NCI-H1105 (cell line): ENCODE measurements at places on chromosomes 3 and 15.

GRCh38 chr15:25053000-25053815 is 98.4 kb downstream of the SNRPN start:
- DNase-seq: no peak

DNA sequence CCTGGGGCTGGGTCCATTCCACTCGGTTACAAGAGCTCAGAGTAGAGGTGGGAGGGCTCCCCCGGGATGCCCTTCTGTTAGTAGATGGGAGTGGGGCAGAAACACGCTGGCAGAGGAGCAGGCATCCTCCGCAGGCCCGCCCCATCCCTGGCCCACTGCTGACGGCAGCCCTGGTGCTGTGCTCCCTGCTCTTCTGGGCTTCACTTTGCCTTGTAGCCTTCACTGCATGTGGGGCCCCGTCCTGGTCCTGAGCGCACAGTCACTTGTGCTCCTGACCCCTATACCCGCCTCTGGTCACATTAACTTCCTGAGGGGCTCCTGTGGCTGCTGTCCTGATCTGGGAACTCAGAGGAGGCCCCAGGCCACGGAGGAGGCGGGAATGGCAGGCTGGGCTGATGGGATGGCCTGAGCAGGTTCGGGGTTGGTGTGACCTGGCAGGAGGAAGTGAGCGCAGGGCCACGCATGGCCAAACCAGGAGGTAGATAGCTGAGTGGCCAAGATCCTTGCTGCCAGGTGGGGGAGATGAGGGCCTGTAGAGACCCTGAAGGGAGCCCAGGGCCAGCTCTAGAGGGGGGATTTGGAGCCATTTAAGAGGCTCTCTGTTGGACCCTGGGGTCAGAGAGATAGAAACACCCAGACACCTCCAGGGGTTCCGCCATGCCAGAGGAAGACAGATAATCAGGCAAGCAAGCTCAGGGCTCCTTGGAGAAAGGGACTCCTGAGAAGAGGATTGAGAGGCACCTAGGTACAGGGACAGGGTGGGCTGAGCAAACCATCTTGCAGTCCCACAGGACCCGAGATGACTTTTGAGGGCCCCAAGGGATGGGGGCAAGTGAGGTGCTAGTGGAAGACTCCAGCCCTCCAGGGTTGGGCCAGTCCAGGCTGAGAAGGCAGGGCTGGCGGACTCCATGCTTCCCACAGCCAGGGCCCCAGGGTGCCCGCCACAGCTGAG is 92.2 kb upstream of the PRR23E start:
- DNase-seq: no peak

- no peak for DNase-seq
These were observed 177.6 kb downstream of the STAC start for GRCh38 chr3:36557708-36558421.

- no peak for DNase-seq
These were observed 209.5 kb downstream of the EBLN2 start for GRCh38 chr3:73270839-73271483.

DNA sequence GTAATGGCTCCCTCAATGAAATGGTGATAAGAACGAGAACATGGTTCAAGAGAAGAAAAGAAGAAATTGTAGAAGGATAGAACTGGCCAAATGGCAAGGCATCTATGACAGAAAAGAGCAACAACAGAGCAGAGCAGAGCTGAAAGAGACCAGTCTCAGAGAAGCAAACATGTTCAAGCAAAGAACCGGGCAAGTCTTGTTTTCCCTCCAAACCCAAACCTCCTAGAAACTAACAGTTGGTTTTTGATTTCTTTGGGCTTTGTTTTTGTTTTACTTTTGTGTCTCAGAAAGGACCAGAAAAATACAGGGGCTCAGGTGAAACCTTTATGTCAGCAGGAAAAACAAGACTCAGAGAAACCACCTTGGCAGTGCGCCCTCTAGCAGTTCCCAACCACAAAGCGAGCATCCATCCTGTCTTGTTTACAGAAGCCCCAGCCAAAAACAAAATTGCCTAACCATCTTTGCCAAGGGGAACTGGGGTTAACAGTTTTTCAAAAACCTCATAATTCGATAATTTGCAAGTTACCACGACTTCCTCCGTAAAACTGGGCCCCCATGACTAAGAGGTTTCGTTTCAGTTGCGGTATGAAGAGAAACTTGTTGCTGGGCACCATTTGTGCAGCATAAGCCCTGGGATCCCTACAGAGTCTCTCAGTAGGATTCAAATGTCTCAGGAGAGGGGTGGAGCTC is 159.2 kb upstream of the SLC24A5 start:
- DNase-seq: no peak

DNA sequence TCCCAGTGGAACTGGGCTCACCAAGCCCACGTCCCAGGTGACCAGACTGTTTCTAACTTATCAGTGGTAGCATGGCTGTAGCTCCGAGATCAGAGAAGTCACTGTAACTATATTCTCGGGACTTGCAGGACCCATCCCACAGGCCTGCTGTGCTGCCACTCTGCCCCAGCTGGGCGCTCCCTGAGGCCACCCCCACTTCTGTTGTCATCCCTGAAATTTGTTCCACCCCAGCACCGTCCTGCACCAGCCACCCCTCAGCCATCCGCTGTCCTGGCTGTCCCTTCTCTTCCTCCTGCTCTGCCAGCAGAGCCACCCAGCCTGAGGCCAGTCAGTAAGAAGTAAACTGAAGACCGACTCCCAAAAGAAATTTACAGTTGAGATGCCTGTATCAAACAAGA is 33.0 kb upstream of the VILL start:
- DNase-seq: no peak

GRCh38 chr3:35936571-35936970 is 297.2 kb downstream of the ARPP21 start:
- DNase-seq: no peak

GRCh38 chr3:56782215-56782614 is 19.5 kb downstream of the ARHGEF3 start:
- DNase-seq: no peak

DNA sequence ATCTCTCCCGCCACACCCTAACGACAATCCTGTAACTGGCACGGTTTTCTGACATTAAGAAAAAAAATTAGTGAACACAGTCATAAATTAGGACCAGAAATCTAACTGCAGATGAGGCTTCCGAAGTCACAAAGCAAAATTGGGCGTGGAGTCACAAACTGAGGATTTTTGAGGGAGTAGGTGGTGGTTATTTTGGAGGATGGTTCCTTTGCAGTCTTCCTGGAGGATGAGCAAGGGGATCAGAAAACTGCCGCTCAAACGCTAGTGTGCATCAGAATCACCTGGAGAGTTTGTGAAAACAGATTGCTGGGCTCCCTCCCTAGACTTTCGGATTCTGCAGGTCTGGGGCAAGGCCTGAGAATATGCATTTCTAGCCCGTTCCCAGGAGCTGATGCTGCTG is 334.8 kb downstream of the RORA start:
- DNase-seq: no peak

DNA sequence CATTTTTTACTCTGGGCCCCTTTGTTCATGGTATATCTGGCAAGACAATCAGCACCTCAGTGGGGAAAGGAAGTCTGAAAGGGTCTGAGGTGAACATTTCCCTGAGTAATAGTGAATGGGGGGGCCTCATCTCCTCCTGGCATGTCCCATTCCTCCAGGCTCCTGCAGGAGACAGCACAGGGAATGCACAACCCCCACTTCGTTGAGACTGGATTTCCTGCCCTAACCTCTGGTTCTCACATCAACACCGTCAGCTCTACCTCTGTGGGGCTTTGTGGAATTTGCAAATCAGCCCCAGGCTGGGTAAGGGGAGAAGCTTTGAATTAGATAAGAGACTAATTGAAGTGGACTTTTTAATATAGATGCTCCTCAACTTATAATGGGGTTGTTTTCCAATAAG is 168.3 kb upstream of the TRIM42 start:
- no peak for DNase-seq

DNA sequence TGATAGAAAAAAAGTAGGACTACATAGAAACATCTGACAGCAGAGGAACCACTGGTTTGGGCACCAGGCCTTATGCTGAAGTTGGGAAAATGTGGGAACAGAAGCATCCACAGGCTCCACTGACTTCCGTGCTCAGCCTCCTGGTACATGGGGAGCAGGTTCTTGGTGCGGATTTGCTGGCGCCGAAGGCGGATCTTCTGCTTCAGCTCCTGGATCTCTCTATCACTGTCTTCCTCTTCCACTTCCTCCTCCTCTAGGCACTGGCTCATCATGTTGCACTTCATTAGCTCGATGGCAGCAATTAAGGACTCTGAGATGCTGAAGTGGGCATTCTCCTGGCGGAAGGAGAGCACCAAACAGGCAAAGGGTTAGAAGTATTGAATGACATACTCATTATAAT is 42.5 kb downstream of the RUBCN start:
- DNase-seq: no peak

DNA sequence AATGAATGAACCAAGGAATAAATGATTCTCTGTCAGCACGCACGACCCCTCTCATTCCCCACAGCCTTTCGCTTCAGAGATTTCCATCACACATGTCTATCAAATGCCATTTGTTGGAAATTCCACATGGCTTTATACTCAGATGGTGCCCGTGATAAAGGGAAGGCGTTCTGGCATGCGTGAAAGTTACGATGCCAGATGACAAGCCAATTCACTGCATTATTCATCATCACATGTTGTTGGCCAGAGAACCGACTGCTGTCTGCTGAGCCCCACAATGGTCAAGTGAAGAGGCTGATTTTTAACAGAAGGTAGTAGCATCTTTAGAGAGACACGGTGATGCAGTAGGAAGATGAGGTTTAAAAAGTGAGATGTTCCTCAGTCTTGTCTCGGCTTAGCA is 74.1 kb upstream of the FRMD4B start:
- no peak for DNase-seq

DNA sequence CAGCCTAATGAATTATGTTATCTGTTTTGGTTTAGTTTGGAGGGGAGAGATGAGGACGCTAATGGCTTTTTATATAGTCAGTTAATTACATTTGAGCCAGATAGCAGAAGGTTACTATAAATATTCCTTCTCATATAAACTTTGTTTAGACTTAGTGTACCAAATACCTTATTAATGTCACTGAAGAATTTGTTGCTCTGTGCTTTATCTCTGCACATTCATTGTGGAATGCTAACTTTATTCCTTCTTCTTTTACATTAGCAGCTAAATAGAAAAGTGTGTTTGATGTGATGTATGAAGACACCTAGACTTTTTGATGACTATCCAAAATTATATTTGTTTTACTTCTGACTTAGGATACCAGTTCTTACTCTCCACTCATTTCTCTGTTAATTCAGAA is 105.2 kb downstream of the EPHA3 start:
- DNase-seq: no peak

GRCh38 chr3:131793870-131794269 is 240.9 kb downstream of the CPNE4 start:
- DNase-seq: no peak

GRCh38 chr3:107367353-107367752 is 9.9 kb upstream of the CCDC54 start:
- no peak for DNase-seq

DNA sequence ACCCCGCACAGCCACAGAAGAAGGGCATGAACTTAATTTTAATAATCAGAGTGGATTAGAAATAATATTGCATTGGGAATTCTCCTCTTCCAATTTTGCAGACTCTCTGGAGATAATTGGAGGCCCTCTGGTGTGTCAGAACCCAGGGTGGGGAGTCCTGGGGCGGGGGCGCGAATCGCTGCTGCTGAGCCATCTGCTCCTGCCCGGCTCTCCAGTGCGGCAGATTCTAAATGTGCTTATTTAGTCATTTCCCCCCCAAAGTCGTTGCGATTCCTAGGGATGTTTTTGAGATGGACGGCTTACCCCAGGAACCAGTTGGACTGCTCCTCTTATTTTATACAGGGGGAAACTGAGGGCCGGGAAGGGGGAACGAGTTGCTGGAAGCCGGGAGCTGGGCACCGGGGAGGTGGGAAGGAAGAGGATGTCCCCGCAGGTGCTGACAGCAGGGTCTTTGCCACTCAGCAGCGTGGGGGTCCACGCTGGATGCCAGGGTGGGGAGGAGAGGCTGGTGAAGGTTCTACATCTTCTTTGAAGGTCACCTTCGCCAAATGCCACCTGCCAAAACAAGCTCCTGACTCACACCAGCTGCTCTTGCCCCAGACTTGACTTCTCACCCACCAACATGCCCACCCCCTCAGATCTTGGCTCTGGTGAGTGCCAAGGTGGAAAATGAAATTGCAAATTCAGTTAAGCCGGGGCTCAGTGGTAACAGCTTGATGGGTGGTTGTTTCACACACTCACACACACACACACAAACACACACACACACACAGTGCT is 91.3 kb upstream of the PRR23E start:
- DNase-seq: no peak

GRCh38 chr15:92130906-92131305 is 262.8 kb upstream of the ST8SIA2 start:
- DNase-seq: no peak

DNA sequence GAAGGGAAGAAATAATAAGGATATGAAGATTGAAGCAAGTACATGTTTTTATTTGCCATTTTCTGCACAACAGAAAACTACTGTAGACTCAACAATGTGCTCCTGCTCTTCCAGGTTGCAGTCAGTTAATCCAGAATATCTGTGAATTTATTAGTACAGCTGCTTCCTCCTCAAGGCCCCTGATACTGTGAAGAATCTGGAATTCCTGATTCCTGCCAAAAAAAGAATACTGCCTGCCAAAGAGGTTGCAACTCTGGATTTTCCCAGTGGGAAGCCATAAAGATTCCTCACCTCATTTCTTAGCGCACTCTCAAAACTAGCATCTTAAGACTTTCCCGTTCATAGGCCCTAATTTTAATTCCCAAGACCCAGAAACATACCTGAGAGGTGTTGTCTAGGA is 33.6 kb upstream of the LRRC3B start:
- DNase-seq: no peak

- no peak for DNase-seq
These were observed 143.5 kb downstream of the GSK3B start for GRCh38 chr3:119950666-119951325.

GRCh38 chr3:152276681-152277080 is 8.0 kb downstream of the MBNL1 start:
- DNase-seq: no peak

- no peak for DNase-seq
These were observed 115.0 kb upstream of the TPRG1 start for GRCh38 chr3:189056646-189057335.

GRCh38 chr3:54374214-54374852 is 252.0 kb downstream of the CACNA2D3 start:
- DNase-seq: no peak

GRCh38 chr3:193335031-193335430 is 43.5 kb downstream of the ATP13A5 start:
- no peak for DNase-seq

- no peak for DNase-seq
These were observed 12.5 kb downstream of the PML start for GRCh38 chr15:74006774-74007639.

GRCh38 chr15:36798366-36798765 is 218.9 kb downstream of the CDIN1 start:
- no peak for DNase-seq

GRCh38 chr3:141276398-141276797 is 44.8 kb downstream of the PXYLP1 start:
- DNase-seq: no peak

DNA sequence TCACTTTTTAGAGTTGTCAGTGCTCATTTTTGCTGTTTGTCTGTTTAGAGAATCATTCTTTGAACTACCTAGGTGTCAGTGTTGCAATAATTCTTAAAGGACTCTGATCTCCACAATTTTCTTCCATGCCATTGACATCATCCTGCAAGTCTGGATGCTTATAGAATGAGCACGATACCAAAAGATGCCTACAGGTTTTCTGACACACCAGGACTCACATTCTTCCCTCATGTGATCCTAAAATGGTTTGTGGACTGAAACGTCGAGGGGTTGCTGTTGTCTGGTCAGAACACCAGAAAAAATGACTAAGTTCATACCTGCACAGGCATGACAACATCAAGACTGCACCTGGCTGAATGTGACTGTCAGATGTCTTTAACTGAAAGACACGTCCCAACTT is 95.9 kb downstream of the SEMA5B start:
- DNase-seq: no peak
